ENCODE measurements at places on chromosomes 6 and 20.

DNA sequence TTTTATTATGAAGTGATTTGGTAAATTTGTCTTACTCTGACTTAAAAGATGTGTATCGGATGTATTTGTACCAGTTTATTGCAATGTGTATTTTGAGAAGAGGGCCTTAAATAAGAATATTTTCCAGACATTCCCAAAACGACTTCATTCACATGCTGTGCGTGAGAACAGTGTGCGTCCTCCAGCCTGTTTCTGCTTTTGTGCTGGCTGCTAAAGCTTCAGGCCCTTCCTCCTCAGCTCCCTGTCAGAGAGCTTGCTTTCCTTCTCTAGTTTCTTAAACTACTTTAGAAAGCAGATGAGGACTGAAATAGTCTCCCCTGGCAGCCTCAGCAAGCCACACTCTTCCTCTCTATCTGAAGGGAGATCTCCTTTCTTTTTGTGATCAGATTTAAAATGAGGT is 157.8 kb downstream of the SAMD5 start:
- no peak for DNase-seq

DNA sequence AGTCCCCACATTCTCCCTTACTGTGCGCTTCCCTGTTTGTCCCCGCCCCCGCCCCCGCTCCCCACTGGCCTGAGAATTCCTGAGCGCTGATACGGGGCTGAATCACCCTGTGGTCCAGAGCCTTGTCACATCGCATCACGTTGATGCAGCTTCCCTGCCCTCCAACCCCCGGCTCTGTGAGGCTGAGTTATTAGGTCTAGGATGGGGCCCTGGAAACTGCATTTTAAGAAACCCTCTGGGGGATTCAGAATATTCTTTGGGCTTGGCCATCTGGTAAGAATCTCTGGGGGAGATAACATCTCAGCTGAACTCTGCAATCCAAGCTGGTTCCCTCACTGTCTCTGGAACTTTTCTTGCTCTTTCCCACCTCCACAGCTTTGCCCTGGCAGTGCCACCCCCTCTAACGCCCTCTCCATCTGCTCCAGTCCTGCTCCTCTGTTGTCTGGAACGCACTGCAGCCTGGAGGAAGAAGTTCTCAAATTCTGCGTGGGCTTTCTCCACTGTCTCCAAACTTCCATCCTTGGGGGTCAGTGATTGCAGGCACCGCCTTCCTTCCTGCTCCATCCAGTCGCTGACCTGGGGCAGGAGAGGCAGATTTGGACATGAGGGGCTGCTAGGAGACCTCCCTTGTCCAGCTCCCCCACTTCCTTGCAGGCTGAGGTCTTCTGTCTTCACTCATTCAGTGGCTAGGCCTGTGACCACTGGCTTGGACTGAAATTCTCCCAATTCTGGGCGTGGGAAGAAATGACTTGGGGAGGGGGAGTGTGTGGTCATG is 42.6 kb downstream of the KIAA1755 start:
- DNase-seq = peak; percentile 99

DNA sequence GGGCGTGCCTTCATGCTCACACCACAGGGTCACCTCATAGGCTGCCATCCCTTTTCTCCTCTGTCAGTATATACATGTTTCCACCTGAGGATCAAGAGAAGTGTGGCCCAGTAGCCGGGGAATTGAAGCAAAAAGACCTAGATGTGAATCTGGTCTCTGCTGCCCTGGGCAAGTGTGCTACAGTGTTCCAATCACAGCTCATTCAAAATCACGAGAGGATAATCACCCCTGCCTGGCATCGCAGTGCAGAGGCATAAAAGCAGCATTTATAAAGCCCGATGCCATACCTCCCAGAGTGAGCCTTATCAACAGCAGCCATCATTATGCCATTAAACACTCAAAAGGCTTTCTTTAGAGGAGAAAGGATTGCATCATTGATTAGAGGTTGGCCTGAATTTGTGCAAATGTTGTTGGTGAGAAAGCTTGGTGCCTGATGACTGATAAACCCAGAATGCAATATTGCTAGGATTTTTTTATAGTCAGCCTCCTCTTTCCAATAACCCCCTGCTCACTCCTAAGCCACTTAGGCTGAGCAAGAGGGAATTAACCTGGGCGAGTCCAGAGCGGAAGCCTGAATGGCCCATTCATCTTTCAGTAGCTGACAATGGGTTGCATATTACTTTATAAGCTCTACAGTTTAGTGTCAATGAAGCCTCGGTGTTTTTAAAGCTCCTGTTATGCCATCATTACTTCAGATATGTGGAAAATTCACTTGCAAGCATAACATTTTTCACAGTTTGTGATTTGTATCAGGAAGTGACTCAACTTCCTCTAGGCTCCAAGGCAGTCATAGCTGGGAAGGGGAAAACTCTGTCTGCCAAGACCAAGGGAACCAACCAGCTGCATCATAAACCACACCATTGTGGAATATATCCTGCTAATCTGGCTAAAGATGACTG is 92.5 kb upstream of the NXT1 start:
- DNase-seq = peak; percentile 83

- DNase-seq = no peak
These were observed 55.6 kb downstream of the EZR start for GRCh38 chr6:158763434-158764182.

DNA sequence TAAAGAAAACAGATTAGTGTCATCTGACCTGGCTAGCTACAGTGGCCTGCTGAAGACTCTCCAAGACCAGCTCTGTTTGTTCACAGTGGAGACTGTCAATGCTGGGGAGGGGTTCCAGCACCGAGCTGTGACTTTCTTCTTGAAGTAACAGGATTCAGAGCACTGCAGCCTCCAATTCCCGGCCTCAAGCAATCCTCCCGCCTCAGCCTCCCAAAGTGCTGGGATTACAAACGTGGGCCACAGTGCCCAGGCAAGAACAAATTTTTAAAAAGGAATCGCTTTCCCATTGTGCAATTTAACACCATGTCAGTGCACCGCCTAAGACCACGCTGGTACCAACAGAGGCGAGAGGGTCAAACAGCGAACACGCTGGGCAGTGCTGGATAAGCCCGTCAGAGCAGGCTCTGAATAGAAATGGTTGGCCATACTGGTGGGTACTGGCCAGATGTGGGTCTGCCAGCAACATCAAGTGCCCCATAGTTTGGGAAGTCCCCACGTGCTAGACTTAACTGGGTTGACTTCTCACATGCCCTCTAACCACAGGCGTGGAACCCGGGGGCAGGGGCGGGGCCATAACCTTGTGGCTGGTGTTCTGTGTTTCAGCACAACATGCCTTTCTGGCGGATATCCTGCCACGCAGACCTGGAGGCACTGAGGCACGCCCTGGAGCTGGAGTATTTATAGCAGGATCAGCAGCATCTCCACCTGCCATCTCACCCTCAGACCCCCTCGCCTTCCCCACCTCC is 168.9 kb downstream of the ZMYND8 start:
- DNase-seq = no peak

DNA sequence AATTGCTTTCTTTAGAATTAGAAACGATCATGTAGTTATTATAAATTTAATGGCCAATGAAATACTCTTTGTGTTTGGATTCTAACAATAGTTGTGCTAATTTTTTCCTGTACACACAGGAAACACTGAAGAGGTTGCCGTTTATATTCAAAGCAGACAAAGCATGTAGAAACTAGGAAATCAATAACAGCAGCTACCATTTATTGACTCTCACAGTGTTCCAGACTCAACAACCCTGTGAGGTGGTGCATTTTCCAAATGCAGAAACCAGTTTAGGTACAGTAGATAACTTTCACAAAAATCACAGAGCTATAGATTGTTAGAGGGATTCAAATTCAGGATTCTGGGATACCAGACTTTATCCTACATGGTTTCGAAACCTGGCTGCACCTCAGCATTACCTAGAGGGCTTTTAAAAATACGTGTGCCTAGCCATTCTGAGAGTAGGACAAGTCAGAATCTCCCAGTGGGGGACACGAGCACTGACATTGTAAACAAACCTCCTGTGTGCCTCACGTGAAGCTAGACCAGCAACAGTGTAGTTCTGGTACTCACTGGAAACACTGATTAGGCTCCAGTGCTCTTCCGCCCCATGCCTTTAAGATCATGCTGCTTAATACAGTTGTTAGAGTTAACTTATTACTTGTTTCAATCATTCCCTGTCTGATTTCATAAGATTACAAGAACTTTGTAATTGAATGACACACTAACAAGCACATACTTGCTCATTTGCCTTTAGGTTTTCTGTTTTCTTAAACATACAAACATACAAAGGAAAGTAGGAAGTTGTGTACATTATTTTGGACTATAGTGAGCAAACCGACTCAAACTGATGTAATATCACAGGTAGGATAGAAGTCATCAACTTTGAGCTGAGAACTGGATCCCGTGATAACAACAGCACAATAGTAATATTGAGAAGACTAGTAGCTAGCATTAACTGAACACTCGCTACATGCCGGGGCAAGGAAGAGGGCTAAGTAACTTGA is 65.8 kb downstream of the MAP3K4 start:
- DNase-seq = no peak

DNA sequence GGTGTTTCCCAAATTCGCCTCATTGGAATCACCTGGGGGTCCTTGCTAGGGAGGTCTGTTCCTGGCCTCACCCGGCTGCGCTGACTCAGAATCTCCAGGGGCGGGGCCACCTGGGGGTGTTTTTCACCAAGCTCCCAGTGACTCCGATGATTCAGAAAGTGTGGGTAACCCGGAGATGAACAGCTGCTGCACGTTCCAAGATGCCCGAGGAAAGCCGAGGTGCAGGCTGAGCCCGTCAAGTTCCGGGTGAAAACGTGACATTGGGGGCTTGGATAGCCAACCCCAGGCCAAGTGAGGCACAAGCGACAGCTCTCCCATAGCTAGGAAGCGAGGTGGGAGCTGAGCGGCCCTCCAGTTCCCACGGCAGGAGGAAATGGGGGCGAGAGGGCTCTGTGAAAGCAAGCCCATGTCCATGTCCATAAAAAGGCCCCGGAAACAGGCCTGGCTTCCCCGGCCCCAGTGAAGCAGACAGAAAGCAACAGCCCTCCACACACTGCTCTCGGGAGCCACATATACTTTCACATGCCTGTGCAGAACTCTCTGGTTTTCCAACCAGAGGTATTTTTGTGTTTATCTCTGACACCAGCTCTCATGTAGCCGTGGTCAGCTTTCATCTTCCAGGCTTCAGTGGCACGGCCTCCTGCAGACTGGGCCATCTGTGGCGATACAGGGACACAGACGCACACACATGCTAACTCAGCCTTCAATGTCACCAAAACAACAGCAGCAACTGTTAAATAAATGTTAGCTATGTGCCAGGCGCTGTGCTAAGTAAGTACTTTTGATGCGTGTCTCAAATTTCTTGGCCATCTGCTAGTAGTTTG is 90.7 kb upstream of the CCDC28A start:
- no peak for DNase-seq

- no peak for DNase-seq
These were observed 26.7 kb downstream of the DIDO1 start for GRCh38 chr20:62899633-62900051.

DNA sequence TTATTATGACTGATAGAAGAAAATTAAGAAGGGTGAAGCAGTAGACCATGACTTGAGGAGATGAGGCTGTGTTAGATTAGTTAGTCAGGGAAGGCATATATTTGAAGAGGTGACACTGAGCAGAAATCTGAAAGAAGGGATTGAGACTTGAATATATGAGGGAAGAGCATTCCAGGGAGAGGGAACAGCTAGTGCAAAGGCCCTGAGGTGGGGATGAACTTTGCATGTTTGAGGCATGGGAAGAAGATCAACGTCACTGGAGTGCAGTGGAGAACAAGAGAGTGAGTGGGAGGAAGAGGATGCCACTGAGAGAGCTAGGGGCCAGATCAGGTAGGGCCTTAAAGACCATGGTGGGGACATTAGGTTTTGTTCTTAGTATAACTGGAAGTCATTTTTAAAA is 119.0 kb downstream of the ZDHHC14 start:
- no peak for DNase-seq

DNA sequence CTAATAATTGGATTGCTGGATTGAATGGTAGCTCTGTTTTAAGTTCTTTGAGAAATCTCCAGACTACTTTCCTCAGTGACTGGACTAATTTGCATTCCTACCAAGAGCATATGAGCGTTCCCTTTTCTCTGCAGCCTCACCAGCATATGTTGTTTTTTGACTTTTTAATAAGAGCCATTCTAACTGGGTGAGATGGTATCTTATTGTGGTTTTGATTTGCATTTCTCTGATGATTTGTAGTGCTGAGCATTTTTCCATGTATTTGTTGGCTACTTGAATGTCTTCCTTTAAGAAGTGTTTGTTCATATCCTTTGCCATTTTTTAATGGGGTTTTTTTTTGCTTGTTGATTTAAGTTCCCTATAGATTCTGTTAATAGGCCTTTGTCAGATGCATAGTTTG is 94.7 kb upstream of the AHI1 start:
- peak; percentile 6 for DNase-seq
